WERI-Rb-1 (cell line): ENCODE measurements at places on chromosomes 7 and 10.
A peak's percentile ranks its signal among the peaks of the same experiment; 100 is the strongest.

DNA sequence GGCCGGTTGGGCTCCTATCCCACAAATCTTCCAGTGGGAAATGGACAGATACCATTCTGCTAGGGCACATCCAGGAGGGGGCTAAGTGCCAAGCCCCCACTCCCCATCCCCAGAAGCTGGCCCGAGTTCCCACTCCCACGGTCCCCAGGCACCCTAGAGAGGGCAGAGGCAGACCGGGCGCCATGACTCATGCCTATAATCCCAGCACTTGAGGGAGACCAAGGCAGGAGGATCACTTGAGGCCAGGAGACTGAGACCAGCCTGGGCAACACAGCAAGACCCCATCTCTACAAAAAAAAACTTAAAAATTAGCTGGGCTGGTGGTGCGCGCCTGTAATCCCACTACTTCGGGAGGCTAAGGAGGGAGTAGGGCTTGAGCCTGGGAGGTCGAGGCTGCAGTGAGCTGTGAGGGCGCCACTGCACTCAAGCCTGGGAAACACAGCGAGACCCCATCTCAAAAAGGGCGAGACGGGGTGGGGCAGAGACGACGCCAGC, 870 bp downstream of the GNA12 start:
- DNase-seq = no peak

DNA sequence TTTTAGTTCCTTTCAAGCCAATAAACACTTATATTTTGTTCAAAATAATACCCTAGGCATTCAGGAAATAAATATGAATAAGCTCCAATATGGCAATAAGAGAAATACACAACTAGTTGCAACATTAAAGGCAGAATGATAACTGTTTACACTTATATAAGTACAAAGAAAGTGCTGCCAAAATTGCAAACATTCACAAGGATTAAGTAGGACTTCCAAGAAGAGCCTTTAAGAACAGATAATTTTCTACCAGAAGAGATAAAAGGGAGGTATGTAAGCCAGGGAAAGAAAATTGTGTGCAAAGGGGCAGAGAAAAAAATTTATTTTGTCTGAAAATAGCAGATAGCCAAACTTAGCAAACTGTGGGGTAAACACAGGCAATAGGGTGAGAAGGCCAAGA, 83.8 kb downstream of the CTNNA3 start:
- DNase-seq = no peak

DNA sequence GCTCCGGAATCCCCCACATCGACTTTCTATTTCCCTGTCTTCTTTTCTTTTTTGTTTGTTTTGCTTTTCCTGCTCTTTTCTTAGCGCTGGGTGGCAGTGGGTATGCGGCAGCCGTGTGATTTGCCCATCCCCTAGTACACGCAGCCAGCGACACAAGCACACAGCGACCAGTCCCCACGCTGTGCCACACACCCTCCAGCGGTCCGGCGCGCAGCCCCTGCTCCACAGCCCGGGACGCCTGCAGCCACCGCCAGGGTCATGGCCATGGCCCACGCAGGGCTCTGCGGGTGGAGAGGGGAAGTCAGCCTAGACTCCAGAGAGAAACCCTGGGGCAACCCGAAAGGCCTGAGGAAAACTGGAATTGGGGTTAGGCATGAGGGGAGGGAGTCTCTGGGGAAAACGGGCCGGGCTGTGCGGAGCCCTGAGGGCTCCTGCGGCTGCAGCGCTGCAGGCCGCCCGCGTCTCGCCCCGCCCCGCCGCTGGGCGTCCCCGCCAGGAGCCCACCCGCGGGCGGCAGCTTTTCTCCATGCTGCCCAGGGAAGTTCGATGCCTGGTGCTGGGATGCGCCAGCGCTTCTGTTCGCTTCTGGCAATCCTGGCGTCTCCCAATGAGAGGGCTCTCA, 2.5 kb downstream of the CHRM2 start:
- peak; percentile 11 for DNase-seq

DNA sequence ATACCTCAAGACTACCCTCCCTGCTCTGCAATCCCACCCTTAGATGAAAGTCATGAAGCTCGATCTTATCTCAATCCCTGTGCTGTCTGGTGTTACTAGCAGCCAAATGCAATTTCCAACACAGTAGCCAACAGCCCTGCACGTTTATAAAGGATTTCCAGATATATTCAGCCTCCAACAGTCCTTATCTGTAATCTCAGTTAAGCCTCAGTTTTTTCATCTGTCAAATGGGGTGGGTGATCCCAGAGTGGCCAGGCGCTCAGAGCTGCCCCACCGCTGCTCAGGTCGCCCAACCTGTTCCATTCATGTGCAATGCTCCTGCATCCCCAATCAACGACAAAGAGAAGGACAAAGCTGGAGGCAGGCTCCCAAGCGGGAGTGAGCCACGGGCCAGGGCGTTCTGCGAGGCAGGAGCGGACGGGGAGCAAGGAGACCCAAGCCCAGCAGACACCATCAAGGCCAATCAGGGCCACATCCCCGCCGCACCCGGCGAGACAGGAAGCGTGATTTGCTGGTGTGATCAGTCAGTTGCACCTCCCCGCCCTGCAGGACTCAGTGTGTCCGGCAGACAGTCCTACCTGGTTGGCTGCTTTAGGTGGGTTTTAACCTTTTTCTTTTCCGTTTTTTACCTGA, 19.7 kb downstream of the PDGFA start:
- no peak for DNase-seq

DNA sequence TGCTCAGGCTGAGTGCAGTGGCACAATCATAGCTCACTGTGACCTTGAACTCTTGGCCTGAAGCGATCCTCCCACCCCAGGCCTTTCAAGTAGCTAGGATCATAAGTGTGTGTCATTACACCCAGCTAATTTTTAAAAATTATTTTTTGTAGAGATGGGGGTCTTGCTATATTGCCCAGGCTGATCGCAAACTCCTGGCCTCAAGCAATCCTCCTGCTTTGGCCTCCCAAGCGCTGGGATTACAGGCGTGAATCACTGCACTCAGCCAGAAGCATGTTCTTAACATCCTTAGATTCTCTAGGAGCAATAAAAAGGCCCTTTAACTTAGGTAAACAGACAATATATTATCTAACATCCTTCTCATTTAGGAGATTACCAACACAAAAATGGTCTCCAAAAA, 38.3 kb upstream of the EFCAB10 start:
- no peak for DNase-seq

DNA sequence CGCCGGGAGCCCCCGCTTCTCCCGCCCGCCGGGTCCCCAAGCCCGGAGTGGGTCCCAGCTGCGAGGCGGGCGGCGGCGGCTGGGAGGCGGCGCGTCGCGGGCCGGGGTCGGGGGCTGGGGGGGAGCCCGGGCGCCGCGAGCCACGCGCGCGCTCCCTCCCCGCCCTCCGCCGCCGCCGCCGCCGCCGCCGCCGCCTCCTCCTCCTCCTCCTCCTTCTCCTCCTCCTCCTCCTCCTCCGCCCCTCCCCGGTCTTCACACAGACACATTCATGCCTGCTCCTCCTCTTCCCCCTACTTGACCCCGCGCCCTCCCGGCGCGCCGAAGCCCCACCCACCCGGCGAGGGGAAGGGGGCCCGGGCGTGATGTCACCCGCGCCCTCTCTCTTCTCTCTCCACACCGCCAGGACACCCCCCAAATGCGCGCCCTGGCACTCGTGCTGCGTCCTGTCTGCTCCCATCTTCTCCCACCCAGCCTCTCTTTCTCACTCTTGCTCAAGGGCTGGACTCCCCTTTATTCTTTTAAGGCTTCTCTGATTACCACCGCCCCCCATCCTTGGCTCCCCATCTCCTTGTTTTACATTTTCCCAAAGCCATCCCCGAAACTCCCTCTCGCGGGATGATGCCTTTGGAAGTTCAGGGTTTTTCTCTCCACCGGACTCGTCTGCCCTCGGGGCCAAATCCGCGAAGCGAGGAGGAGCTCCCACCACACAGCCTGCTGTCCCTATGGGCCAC, 967 bp upstream of the GLI3 start:
- DNase-seq = peak; percentile 7

- DNase-seq = no peak
Measured at GRCh38 chr7:151503902-151504714, 15.6 kb downstream of the RHEB start.

GRCh38 chr10:117005527-117006055, 604 bp upstream of the SHTN1 start:
- DNase-seq = peak; percentile 64

DNA sequence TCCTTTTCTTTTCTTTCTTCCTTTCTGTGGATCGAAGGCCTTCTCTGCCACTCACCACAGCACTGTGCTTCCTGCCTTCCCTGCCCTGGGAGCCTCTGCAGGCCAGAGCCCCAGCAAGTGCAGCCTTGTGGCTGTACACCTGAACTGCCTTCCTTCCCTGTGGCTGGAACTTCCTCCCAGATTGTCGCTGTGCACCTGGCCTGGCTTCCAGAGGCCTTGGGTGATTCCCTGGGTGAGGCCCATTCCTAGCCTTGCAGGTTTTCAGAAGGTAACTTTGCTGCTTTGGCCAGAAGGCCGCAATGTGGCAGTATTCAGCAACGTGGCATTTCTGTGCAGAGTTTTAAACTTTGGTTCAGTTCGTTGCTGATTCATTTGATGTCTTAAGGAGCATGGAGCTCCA, 50.1 kb upstream of the RASGEF1A start:
- DNase-seq = no peak

- no peak for DNase-seq
Measured at GRCh38 chr7:122413339-122413738, 108.8 kb upstream of the FEZF1 start.

DNA sequence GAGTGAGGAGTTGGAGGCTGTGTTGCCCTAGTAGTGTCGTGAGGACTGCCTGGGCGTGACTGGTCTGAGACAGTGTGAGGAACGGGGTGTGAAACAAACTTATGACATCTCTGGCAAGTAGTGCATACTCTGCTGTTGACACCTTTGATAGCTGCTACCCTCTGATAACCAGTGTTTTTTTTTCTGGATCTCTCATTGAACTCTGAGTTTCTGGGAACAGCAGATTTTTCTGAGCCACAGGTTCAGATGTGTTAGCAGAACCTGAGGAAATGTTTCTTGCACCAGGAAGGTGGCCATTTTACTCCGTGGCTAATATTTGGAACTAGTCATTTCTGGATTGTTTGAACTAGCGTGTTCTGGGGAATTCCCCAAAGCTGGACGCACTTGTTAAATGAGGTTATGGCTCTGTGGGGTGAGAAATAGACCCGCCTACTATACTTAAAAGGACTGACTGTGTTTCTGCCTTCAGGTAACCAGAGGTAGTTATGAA, 52.9 kb downstream of the AUTS2 start:
- no peak for DNase-seq

DNA sequence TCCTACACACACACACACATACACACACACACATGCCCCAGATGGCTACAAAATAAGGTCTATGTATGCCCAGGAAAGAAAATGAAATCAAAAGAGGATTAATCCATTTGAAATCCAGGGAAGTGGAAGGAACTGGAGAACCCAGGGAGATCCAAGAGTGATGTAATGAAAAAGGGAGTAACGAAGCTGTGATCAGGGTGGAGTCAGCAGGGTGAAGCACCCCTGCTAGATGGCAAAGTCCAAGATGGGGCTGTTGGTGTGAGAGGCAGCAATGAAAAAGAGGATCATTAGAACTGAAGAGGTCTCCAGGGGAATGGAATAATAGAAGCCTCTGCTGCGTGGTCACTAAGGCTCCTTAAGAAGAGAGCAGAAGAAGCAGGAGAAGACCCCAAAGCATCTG, 43.6 kb upstream of the IL6 start:
- DNase-seq = no peak

DNA sequence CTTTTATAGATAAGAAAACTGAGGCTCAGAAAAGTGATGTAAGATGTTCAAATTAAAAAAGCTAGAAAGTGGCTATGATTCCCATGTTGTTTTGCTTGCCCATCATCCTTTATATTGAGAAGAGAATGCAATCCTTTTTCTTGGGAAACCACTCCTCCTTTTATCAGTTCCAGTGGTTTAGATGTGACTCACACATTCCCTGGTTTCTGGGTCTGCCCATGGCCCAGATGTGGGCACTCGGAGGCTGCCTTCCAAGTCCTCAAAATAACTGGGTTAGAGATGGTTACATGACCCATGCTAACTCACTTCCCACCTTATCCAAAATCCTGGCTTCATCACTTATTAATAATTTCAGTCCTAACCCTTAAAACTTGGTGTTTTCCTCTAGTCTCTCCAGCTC, 550.0 kb downstream of the MDFIC start:
- no peak for DNase-seq

DNA sequence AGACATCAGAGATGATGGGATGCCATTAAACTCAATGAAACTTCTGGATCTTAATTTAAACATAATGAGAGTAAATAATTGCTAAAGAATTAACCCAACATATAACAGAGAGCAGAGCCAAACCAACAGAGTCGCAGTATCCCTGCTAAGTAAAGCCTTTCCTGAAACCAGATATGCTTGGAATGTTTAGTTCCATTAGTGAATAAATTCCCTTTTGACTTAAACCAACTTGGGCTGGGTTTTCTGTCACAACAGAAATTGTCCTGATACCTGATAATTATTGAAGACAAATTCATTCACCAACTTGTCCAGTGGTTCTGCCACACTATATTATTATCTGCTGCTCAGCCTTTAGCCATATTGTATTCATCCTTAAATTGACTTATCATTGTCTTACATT, 286.7 kb downstream of the FZD1 start:
- no peak for DNase-seq

- DNase-seq = no peak
Measured at GRCh38 chr7:147578196-147578595, 1012.4 kb upstream of the C7orf33 start.

- DNase-seq = no peak
Measured at GRCh38 chr10:123526356-123527064, 139.6 kb upstream of the GPR26 start.

DNA sequence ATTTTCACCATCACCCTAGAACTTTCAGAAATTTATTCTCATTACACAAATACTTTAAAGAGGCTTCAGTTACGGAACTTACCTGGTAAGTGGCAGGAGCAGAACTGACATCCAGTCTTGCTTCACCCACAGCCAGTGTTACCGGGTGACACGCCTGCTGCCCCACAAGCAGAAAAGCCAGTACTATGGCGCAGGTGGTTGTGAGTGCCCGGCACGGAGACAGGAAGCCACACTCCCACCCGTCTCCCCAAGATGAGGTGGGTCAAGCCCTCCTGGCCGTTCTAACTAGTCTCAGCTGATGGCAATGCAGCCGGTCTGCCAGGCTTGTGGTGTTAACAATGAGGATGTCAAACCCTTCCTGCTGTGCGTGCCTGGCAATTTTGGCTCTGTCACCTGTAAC, 86.9 kb downstream of the PROSER2 start:
- DNase-seq = no peak

- no peak for DNase-seq
Measured at GRCh38 chr10:113023017-113023416, 73.0 kb downstream of the TCF7L2 start.
